ENCODE measurements at places on chromosomes 2 and 18.

DNA sequence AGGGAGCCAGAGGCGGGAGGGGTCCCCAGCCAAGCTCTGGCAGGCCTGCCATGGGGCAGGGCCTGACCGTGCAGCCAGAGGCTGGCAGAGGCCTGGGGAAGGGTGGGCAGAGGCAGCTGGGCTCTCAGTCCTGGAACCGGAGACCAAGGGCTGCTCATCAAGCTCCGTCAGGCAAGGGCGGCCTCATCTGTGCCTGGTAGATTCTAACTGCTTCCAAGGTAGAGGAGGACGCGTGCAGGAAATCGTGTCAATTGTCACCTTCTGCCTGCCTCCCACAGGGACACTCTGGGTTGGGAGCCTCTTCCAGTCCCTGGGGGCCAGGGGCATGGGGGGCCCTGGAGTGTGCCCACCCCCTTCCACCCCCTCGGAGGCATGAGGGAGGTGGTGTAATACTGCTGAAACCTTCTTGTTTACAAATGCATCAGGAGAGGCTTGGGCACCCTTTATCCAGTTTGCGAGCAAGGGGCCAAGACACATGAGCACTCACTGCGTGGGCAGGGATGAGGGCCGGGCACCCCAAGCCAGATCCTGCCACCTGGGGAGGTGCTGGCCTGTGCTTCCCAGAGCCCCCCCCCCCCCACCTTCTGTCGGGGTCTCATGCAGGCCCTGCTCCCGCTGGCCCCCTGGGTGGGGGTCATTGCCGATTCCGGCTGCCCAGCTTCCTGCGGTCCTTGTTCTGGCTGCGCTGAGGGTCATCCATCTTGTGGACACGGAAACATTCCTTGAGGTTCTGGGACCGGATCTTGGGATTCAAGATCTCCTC lies 9.0 kb downstream of the SNORC start:
- no peak for DNase-seq

DNA sequence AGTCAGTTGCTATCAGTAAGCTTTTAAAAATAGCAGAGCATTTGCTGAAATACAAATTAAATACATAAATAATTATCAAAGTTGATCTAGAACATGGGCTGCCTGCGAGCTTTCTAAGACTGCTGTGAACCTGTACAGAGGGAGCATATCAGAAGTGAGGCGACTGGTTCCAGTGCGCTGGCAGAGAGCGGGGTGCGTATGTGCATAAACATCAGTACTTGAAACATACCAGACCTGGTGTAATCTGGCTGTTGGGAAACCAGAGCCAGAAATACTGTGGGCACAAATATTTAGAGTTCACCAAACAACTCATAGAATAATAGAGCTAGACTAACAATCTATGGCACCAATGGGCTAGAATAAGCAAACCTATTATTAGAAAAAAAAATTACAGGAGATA lies 27.3 kb downstream of the PDIA6 start:
- DNase-seq, result no peak

GRCh38 chr2:85844486-85844885 lies 44.3 kb downstream of the ST3GAL5 start:
- no peak for DNase-seq

DNA sequence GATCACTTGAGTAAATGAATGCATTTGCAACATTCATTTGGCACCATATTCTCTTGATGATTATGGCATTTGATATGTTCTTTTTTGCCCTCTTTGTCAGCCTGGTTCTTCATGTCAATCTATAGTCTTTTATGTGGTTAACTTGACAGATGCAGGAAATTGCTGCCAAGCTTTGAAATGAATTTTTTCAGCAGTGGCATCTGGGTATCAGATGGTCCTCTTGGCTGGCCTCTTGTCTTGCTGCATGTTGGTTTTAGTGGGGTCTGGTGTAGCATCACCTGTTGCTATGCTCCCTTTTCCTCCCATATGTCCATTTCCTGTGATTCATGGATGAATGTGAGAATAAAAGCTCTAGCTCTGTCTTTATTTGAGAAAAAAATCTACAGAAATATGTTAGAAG lies 119.9 kb downstream of the DPP4 start:
- DNase-seq, result no peak

GRCh38 chr2:130829015-130829414 lies 7.7 kb upstream of the ARHGEF4 start:
- DNase-seq, result no peak

- DNase-seq, result no peak
Observed at GRCh38 chr18:58514773-58515172, 114.1 kb downstream of the ALPK2 start.

DNA sequence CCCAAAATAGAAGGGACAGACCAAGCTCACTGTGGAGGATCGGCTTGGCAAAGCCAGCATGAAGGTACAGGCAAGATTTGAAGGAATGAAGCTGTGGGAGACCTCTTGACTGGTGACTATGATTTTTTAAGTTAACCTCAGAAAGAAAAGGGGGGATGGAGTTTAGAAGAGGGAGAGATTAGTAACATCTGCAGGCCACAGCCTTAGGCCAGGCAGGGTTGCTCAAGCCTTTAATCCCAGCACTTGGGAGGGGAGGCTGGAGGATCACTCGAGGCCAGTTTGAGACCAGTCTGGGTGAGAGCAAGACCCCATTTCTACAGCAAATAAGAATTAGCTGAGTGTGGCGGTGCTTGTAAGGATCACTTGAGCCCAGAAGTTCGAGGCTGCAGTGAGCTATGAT lies 46.6 kb downstream of the ZNF532 start:
- DNase-seq, result no peak

- no peak for DNase-seq
Observed at GRCh38 chr2:98177286-98177685, 90.3 kb downstream of the VWA3B start.

- no peak for DNase-seq
Observed at GRCh38 chr2:79630972-79631557, 118.2 kb downstream of the CTNNA2 start.

DNA sequence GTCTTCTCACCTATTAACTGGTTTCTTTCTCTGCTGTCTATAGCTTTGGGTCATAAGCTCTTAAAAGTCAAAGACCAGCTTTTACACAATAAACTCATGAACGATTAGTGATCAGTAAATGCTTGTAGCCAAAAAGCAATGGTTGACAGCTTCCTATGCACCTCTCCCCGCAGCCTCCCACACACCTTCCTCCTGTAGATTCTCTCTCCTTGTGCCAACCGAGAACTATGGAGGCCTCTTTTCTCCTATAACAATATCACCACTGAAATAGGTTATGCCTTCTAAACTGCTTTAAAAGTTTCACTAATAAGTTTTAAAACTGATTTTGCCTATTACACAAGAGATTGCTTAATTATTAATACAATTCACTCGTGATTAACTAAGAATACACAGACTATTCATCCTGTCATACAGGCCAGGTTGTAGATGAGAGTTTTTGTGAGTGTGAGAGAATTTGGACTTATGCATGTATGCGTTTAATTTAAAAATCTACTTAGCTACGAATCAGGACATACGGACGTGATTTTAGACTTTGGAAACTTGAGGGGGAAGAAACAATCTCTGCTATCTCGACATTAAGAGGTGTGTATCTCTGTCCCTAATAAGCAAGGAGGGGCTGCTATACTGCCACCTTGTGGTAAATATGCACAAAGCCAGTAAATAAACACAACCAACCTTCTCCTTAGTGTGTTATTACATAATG lies 229.1 kb upstream of the RBBP8 start:
- peak; percentile 46 for DNase-seq

- no peak for DNase-seq
Observed at GRCh38 chr18:36485772-36486171, 188.3 kb downstream of the FHOD3 start.

DNA sequence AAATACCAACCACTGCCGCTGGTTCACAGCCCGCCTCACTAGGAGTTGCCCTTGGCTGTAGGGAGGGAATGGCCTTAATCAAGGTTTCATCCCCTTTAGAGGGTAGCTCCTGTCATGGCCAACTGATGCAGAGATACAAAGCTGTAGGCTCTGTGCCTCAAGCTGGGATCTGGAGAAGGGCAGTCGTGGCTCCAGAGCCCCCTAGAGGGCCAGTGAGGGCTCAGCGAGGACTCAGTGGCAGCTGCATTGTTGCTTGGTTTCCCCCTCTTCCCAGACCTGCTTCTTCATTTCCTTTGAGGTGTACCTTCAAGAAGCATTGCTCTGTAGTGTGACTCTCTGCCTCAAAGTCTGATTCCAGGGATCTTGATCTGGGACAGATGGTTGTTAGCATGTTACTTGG lies 302.1 kb downstream of the LPIN1 start:
- DNase-seq, result no peak

DNA sequence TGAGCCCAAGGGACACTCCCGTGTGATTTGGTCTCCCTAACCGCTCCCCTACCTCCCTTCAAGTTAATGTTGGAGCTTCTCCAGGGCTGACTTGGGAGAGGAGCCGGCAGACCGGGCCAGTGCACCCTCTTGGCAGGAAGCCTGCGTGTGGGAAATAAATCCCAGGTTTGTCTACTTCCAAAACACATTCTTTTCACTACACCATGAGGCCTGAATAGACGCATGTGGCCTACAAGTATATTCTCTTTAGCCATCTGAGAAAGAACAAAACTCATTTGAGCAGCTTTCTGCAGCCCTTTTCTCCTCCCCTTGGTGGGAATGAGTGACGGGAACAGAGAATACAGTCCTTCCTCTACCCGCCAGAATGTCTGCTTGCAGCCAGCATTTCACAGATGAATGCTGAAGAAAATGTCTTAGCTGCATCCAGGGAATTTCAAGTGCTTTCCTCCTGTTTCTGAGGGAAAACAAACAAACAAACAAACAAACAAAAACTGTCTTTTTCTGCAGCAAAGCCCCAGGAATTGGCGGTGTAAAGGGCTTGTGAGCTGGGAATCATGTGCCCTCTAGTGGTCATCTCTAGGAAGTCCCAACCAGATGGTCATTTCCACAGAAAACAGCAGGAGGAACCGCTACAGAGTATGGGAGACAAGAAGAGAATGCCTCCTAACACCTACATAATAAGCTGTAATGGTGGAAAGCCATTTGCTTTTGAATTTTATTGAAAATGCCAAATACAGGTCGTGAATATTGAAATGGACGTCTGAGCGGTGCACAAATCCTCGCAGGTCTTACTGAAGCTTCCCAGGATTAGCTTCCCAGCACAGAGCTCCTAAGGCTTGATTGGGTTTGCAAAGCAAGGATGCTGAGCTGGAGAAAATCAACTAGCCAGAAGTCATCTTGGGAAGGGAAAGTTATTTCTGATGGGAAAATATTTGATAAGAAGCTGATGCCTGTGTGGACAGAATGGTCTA lies 41.2 kb upstream of the DAPL1 start:
- DNase-seq, result peak; percentile 35

GRCh38 chr2:42916324-42916723 lies 123.9 kb upstream of the HAAO start:
- no peak for DNase-seq

GRCh38 chr2:124309563-124310138 lies 284.6 kb downstream of the CNTNAP5 start:
- DNase-seq, result no peak

DNA sequence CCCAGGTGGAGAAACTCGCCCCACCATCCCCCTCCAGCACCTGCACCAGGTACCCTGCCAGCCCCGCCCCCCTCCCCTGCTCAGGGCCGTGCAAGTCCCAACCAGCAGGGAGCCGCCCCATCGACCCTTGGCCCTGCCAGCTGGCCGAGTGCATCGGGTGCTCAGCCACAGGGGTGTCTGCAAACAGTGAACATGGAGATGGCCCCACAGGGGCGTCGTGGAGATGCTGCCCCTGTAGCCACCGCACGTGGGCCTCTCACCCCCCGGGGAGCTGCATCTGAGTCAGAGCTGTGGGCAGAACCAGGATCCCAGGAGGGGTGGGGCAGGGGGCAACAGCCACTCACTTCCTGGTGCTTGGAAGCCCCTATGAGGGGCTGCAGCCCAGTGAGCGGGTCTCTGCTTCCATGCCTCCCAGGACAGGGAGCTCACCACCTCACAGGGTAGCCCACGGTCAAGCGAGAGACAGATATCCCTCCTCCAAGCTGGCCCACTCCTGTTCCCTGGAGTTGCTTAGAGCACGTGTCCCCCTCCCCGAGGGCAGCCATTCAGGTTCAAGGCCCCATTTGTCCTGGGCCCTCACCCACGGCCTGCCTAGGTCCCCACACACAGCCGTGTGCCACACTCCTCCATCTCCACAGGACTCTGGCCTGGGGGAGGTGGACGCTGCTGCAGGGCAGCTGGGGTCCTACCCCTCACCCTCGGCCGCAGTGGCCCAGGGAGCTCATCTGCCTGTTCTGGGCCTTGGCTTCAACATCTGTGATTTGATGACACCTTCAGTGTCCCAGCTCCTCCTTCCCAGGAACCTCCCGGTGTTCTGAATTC lies 1.1 kb upstream of the MAB21L4 start:
- DNase-seq, result no peak

- no peak for DNase-seq
Observed at GRCh38 chr2:29065068-29065811, 9.1 kb downstream of the PCARE start.

- DNase-seq, result no peak
Observed at GRCh38 chr18:72612894-72613533, 68.9 kb upstream of the CBLN2 start.

- DNase-seq, result no peak
Observed at GRCh38 chr2:120659275-120659977, 76.2 kb upstream of the GLI2 start.

DNA sequence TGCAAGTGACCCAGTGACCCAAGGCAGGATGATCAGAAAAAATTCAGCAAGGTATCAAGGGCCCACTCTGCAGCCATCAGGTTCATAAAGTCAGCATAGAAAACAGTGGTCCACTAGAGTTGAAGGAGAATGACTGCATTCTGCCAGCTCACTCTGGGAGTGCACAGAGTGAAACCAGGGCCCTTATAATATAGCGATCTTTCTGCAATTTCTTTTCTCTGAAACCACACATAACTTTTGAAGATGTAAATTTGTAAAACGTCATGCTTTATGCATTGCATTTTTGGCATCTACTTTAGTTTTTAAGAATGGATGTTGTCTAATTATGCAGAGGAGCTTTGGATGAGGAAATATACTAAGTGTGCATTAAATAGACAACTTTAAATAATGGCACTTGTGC lies 225.0 kb upstream of the SMIM21 start:
- DNase-seq, result no peak

DNA sequence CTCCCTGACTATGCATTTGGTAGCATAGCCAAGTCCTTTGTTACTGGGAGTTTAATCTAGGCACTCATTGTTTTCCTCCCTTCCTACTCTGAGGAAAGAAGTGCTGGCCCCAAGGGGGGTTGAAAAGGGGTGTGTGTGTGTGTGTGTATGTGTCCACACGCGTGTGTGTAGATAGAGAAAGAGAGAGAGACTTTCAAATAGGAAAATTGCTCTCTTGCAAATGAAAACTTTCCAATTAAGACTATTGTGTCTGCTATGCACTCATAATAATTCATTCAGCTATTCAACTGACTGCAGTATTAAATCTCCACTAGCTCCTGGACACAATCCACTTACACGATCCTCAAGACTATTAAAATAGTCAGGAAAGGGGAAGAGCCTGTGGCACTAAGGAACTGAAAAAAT lies 92.9 kb upstream of the CSRNP3 start:
- no peak for DNase-seq

DNA sequence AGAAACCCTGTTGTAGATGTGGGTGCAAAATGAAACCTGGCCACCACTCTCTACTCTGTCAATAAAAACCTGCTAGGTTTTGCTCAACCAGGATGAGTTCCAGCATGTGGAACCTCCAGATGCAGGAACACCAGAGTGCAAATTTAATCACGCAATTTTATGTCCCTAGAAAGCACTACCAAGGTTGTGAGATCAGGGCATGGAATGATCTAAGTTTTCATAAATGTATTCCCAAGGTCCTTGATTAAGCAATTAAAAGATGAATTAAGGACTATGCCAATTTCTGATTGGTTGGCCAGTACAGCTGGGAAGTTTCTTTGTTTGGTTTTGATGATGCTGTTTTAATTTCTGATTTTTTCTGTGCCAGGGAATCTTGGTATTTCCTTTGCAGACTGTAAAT lies 179.2 kb downstream of the KCNS3 start:
- no peak for DNase-seq
